ENCODE measurements at places on chromosomes 7 and 10. TPM values are rescaled to one million over a fixed set of nuclear protein-coding genes. Genes with fewer than 3 reads are reported as not detected.

MICALL2 gene
- 5.2 TPM for total RNA-seq

BUB3 gene
- total RNA-seq, result 270 TPM

ANKRD22 gene
- 0.15 TPM for total RNA-seq

SAMD9 gene
- 7.8 TPM for total RNA-seq

All from activated CD8-positive, alpha-beta memory T cell treated with anti-CD3 and anti-CD28 coated beads for 36 hours (primary cell).